ENCODE measurements at places on chromosomes 1 and 21.

- no peak for DNase-seq
Measured at GRCh38 chr1:205729945-205730610, 19.9 kb downstream of the NUCKS1 start.

DNA sequence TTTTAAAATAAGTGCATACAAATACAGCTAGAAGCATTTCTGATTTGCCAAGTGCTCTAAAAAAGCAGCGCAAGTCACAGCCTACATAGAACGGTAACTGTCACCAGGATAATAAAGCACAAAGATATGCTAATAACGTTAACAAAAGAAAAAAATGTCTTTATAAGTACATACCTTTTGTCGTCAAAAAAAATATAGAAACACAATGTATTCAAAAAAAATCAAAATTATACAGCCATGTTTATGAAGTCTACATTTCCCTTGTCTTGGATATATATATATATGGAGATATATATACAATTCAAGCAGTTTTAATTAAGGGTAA is 3.2 kb downstream of the IRF2BP2 start:
- no peak for DNase-seq

GRCh38 chr1:86515597-86515996 is 31.3 kb upstream of the CLCA4 start:
- peak; percentile 50 for DNase-seq

GRCh38 chr1:6202256-6202655 is 2.9 kb upstream of the RPL22 start:
- DNase-seq = no peak

DNA sequence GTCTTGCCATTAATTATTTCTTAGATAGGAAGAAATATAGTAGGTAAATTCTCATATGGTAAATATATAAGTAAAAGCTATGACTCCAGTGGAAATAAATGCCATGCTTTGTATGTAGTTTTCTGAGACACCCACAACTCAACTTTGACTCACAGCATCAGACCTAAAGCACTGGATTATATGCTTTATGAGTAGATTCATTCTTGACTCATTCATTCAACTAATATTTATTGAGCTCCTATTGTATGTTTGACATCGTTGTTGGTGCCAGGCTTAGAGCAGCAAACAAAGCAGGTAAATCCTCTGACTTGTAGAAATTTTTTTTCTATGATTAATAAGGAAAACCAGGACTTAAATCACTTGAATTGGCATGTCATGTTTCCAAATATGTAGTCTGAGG is 211.4 kb downstream of the PTPRC start:
- no peak for DNase-seq

GRCh38 chr1:168372861-168373371 is 92.2 kb downstream of the TBX19 start:
- DNase-seq = no peak

DNA sequence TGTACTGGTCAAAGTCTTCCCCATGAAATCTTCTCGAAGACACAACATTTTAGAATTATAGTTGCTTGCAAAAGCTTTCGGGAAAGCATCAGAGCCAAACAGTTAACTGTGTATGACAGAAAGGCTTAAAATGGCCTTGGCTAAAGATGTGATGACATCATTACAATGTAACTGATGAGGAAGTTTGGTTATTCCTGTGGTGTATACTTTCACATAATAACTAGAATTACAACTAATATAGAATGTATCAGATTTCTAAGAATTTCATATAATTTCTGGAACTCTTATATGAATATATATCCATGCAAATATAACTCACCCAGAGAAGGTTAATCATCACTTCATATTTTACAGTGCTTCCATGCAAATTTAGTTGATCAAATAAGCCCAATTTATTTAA is 8.4 kb downstream of the TP73 start:
- no peak for DNase-seq

GRCh38 chr1:108615544-108615943 is 45.3 kb downstream of the HENMT1 start:
- DNase-seq = peak; percentile 53

DNA sequence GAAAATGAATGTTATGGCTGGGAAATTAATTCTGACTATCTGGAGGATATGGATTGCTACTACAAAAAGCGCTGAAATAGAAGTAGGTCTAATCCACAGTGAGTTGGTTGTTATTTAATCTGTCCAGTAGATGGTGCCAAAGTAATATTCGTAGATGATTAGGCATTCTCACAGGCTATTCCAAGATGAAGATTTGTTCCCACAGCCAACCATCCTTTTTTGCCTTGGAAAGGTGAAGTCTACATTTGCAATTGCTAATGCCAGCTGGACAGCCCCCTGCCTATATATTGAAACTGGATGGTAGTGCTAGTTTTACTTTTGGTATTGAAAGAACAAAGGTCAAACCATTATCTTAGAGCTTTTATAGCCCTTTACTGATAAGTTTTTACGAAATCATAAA is 43.8 kb downstream of the RBM11 start:
- DNase-seq = peak; percentile 80

DNA sequence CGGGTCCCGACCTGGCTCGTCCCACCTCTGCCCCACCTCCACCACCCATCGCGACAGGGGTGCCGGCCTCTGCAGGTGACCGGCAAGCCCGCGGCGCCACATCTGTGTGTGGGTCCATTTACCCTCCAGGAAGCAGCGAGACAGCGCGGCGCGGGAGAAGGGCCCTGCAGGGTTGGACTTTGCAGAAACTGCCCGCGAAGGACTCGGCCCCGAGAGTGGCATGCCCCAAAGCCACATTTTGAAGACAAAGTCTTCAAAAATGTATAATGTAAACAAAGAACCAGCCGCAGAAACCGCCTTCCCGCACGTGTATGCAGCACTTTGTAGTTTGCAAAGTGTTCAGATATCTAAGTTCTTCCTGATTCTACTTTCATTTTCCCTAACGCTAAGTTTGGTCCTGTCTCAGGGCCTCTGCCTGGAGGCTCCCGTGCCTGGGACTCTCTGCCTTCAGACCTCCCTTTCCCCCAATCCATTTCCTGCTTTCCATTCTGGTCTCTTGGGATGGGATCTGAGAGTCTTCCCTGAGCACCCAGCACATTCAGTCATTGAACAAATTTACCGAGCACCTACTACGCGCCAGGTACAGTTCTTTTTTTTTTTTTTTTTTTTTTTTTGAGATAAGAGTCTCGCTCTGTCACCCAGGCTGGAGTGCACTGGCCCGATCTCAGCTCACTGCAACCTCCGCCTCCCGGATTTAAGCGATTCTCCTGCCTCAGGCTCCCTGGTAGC is 524 bp upstream of the TMCO4 start:
- DNase-seq = peak; percentile 78

- DNase-seq = peak; percentile 21
Measured at GRCh38 chr21:44802396-44803153, 955 bp upstream of the UBE2G2 start.

DNA sequence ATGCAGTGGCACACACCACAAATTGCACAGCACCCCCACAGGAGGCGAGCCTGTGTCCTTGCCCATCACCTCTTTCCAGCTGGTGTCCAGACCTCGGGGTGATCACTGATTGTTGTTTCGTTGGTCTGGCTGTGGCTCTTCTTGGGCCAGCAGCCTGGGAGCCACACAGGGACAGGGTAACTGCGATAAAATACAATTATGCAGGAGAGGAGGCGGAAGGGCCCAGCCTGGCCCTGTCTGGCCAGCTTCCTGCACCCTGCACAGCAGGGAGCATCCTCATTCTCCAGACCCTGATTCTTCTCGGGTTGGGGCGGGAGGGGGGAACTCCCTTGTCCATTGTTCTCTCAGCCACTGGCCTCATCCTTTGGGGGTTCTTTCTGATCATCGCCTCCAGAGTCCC is 83.6 kb downstream of the ADARB1 start:
- no peak for DNase-seq

GRCh38 chr21:43624339-43624738 is 34.9 kb downstream of the HSF2BP start:
- DNase-seq = no peak

DNA sequence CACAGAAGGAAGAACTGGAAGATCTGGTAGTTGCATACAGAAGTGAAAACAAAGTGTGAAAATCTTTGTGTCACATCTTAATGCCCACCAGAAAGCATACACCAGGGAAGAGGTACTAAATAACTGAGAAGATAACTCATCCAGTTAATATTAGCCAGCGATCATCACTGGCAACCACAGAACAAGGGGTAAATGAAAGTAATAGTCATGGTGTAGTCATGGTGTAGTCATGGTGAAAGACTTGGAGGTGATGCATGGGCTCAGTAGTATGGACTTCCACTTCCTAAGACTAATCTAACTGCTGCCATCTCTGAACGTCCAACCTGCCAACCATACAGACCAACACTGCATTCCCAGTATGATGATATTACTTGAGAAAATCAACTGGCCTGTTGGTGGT is 481.2 kb upstream of the NR5A2 start:
- no peak for DNase-seq

- no peak for DNase-seq
Measured at GRCh38 chr21:29418813-29419212, 120.1 kb downstream of the BACH1 start.

DNA sequence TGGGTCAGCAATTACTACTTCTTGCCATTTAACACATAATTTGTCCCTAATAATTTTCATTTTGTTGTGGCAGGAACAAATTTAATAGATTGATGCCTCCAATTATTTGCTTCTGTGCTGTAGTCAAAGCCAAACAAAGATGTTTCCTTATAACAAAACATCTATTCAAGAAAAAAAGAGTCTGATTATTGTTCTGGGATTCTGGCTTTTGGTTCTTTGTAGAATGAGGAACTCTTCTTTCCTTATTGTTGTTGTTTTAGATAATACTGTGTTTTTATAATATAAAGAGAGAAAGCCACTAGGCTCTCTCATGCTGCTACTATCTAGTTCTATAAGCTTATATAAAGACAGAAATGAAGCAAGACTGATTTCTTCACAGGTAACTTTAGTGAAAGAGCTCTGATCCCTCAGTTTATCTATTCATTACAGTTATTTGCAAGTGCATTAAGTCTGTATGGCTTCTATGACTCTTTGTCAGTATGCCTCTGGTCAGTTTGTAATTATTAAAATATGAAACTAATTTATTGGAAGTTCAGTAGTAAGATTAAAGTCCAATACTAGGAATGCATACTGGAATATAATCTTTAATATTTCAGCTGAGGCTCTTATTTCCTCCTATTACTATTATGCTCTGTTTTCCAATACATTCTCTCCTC is 37.4 kb downstream of the PRKACB start:
- no peak for DNase-seq

DNA sequence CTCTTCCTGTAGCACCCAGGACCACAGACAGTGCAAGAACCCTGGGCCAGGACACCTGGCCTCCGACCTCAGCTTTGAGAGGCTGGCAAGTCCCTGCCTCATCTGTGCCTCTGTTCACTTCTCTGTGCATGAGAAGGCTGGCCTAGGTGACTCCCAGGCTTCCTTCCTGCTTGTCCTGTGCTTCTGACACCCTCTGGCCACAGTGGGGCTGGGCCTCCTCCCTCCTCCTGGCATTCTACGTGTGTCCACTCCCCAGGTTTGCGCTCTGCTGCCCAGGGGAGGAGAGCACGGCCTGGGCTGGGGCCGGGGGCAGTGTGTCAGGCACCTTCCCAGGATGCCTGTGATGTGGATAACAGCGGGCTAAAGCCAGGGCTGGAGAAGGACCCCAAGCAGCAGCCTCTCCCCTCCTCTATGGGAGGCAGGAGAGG is 30.3 kb upstream of the PKP1 start:
- no peak for DNase-seq

GRCh38 chr1:186009039-186009737 is 275.0 kb downstream of the HMCN1 start:
- DNase-seq = no peak

DNA sequence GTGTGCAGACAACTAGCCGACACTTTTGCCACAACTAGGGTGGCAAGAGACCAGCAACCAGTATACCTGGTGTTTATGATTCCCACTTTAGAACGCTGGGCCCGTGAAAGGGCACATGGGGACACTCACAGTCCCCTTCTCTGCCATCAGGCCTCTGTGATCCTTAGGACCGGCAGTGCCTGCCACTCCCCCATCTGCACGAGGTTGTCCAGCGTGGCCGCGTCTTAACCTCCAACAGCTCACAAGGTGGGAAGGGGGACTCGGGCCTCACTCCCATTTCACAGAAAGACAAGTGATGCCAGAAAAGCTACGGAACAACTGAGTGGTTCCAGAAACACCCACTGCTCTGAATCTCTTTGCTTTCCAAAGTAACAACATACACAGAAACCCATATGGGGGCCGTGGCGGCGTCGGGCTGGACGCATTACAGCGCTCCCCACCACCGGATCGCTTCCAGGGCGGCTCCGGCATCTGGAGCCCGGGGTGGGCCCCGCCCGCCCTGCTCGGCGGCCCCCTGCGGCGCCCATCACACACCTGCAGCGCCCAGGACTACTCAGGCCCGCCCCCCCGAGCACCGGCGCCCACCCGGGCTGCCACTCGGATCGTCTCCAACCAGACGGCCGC is 1.0 kb downstream of the ZNF496 start:
- no peak for DNase-seq

- no peak for DNase-seq
Measured at GRCh38 chr1:34845131-34845901, 14.2 kb downstream of the SMIM12 start.

- no peak for DNase-seq
Measured at GRCh38 chr1:77680173-77680572, 2.3 kb downstream of the ZZZ3 start.

DNA sequence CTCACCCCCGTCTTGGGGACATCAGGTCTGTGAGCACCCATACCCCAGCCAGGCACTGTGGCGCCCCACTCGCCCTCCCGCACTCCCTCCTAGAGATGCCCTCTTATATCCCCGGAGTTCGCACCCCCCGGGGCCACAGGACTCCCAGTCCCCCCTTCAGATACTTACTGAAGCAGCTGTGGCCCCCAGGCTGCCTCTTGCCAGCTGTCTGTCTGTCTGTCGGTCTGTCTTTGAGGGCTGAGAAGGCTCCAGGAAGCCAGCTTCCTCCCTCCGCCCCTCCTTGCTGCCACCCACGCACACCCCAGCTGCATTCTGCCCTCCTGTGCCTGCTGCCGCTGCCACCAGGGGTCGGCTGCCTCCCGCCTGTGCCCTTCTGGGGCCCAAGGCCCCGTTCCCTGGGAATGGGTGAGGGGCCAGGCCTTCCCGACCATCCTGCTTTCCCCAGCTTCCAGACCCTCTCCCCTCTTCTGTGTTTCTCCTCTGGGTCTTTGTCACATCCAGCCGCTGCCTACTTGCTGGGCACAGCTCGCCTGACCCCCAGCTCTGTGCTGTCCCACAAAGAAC is at the start of gene PTPN7:
Gene PTPN7, minus strand, starts transcription at position 226 of the 564 bp plus-strand sequence. CDS start 1,200 bp downstream, outside the sequence.
- no peak for DNase-seq

GRCh38 chr1:230067871-230068620 is 1.0 kb downstream of the GALNT2 start:
- peak; percentile 69 for DNase-seq

DNA sequence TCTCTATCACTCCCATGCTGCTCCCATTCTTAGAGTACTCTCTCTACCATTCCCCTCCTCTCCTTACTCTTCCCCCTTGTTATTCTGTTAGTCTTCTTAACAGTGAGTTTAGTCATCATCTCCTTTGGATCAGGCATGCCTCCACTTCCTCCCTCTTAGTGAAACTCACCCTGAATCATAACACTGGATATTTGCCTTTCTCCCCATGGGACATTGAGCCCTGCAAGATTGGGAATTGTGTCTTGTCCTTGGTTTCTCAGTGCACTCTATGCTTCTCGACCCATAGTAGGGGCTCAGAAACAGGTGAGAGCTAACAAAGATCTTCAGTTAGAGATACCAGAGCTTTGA is 68.3 kb upstream of the GCLM start:
- DNase-seq = no peak

- DNase-seq = no peak
Measured at GRCh38 chr1:82950606-82951200, 1048.2 kb downstream of the TTLL7 start.

All from small intestine (tissue), 16 donors.